ENCODE measurements at places on chromosomes 5 and 9.

GRCh38 chr9:117249799-117250198 is 165.1 kb downstream of the ASTN2 start:
- no peak for DNase-seq

- no peak for DNase-seq
Measured at GRCh38 chr9:106619211-106619610, 243.8 kb upstream of the ZNF462 start.

- DNase-seq = no peak
Measured at GRCh38 chr5:137022725-137023124, 476.4 kb downstream of the SPOCK1 start.

- DNase-seq = no peak
Measured at GRCh38 chr5:53503562-53504218, 23.3 kb downstream of the FST start.

Data from activated CD4-positive, alpha-beta T cell treated with anti-CD3 and anti-CD28 coated beads, Interleukin-2, amount 50 U/mL, for 1 hour (primary cell).